ENCODE measurements at places on chromosomes 2 and 18.

GRCh38 chr2:84886791-84887190 is 5.9 kb upstream of the TRABD2A start:
- DNase-seq = no peak

GRCh38 chr2:113175042-113175628 is 1.4 kb downstream of the PSD4 start:
- no peak for DNase-seq

GRCh38 chr2:68771211-68771751 is 36.7 kb downstream of the ARHGAP25 start:
- peak; percentile 1 for DNase-seq

- DNase-seq = no peak
Observed at GRCh38 chr18:78192054-78192453, 787.6 kb upstream of the SALL3 start.

DNA sequence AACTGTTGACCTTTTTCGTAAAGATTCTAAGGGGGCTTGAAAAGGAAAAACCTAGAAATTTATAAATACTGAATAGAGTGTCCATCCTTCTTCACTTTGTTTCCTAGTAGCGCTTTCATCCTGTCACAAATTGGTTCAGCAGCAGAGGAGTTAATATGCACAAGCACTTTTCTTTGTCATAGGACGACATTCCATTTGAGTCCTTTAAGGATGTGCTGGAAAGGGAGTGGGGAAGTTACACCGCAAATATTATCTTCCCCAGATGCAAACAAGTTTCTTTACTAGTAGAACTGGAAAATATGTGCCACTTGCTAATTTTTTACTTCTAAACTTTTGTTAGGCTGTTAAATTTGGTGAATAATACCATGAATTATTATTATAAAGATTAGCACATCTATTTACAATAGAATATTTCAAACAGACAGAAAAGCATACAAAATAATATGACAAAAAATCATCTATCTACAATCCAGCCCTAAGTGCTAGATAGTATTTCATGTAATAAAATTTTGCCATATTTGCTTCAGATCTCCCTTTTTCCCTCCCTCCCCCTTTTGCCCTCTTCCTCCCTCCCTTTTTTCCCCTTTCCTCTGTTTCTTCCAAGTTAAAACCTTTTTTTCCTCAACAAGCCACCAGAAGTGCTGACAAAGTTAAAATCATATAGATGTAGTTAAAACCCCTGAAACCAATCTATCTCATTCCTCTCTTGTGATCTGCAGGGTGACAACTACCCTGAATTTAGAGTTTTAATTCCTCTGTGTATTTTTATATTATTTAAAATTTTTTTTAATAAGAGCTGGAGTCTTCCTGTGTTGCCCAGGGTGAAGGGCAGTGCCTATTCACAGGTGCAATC is 50.5 kb upstream of the MAP4K3 start:
- DNase-seq = no peak

- DNase-seq = no peak
Observed at GRCh38 chr2:11377928-11378545, 33.6 kb upstream of the ROCK2 start.
